ENCODE measurements at places on chromosomes 16 and 17.

DNA sequence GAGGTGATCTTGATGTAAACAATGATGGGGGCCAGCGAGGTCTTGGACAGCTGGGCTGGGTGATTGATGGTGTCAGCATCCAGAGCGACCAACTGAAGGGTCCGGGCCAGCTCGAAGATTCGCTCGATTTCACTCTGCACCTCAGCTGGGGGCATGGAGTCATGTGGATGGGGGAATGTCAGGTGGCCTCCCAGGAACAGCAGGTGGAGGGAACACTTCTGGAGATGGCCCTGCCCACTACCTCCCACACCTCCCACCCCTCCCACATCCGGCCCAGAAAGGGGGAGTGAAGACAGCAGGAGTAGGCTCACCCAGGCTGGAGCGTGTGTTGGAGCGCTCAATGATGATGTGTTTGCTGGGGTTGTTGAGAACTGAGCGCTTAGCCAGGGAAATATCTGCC is 13.7 kb downstream of the CACNB1 start:
- no peak for DNase-seq

DNA sequence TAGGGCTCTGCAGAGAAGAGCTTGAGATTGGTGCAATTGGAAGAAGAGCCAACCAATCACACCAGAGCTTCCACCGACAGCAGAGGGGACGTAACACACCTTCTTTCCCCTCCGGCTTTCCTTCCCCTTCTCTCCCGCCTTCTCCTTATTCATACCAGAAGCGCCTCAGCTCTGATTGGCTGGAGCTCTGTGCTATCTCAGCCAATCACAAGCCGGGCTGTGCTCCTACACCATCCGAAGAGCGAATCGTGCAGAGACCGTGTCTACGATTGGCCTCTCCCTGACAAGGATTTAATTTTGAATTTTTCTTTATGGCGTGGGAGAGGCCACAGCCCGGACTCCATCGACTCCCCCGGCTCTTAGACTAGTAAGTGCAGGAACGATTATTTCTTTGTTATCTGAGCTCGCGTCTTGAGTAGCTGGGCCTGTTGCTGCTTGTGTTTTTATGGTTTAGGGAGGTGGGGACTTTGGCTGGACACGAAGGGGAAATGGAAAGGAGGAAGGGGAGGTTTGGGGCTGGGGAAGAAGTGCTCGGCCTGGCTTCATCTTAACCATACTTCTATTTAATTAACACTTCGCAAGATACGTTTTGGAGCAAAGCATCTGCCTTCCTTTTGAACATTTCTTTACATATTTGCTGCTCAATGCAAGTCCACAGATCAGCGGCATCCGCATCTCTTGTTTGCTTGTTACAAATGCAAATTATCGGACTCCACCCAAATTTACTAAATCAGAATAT is at the start of gene PRR11:
PRR11 (plus strand) TSS at position 308 of the 739 bp plus-strand sequence. CDS start 14,007 bp downstream, outside the sequence.
- DNase-seq, result peak; percentile 99

DNA sequence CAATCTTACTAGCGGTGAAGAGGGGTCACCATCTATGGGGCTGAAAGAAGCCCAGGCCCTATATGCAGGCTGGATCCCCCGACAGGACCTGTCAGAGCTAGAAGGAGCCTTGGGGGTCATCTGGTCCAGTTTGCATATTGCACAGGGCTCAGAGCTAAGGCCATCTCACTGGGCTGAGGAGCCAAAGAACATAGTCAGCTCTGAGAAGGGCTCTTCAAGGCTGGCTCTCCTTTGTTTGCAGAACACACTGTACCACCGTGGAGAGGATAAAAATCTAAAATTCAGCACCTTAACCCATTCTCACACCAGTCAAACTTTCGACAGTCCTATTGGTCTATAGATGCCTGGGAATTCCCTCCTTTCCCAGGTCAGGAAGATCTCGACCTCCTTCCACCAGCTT is 24.2 kb downstream of the WNT3 start:
- no peak for DNase-seq

DNA sequence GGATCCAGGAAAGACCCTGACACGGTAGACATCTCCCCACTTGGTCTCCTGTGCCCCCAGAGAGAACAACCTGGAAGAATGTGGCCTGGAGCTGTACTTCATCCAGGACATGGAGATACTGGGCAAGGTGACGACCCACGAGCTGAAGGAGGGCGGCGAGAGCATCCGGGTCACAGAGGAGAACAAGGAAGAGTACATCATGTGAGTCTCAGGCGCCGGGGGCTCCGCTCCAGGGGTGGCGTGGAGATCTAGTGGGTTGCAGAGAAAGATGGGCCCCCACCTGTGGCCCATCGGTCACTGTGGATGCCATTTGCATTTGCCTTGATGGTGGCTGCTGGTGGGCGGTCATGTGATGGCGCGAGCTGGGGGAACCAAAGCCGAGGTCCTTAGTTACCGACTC is 14.9 kb upstream of the CLEC18A start:
- DNase-seq, result no peak

DNA sequence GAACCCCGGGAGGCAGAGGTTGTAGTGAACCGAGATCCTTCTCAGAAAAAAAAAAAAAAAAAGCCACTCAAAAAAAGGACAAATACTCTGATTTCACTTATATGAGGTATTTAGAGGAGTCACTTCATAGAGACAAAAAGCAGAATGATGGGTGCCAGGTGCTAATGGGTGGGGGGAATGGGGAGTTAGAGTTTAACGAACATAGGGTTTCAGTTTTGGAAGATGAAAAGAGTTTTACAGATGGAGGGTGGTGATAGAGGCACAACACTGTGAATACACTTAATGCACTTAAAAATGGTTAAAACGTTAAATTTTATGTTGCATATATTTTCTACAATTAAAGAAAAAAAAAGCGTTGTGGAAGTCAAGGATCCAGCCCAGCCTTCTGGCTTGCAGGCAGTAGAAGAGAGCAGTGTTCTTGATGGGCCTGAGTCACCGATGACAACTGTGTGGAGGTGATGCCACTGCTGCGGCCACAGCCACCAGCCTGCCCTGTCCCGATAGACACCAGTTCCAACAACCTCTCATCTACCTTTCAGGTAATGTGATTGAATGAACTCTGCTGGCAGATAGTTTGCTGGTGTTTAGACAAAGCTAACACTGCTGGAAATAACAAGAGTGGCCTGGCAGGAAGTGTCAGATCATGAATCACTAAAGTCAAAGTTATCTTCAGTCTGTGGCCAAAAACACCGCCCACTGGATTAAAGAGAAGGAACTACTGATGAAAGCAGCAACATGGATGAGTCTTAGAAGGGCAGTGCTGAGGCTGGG is 49.9 kb upstream of the COX10 start:
- DNase-seq, result no peak

DNA sequence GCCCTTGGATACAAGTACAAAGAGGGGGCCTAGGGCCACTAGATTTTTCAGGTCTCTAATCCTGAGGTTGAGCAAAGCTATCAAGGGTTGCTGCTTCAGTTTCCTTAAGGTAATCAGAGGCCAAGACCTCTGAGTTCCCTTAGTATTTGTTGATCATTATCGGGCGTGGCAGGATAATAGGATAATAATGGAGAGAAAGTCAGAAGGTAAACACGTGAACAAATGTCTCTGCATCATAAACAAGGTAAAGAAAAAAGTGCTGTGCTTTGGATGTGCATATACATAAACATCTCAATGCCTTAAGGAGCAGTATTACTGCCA is 41.5 kb upstream of the YPEL2 start:
- no peak for DNase-seq

- DNase-seq, result no peak
These were observed 64.3 kb downstream of the PIGL start for GRCh38 chr17:16281351-16281750.
